Left kidney (tissue), 8 donors: ENCODE measurements at places on chromosomes 5 and 9. TPM values are rescaled to one million over a fixed set of nuclear protein-coding genes. Genes with fewer than 3 reads are reported as not detected.
A peak's percentile ranks its signal among the peaks of the same experiment; 100 is the strongest.

GRCh38 chr5:158392753-158393152 lies 533.8 kb upstream of the CLINT1 start:
- no peak for DNase-seq

- no peak for DNase-seq
Measured at GRCh38 chr5:172776235-172776594, 5.2 kb upstream of the DUSP1 start.

The CER1 gene
- 3.3 TPM for polyA plus RNA-seq

The SLC1A1 gene
- 20.7 TPM for polyA plus RNA-seq

The KCNMB1 gene
- polyA plus RNA-seq: 1.1 TPM

The INIP gene
- 35.7 TPM for polyA plus RNA-seq

- DNase-seq: no peak
Measured at GRCh38 chr5:144015961-144016360, 154.5 kb downstream of the YIPF5 start.

DNA sequence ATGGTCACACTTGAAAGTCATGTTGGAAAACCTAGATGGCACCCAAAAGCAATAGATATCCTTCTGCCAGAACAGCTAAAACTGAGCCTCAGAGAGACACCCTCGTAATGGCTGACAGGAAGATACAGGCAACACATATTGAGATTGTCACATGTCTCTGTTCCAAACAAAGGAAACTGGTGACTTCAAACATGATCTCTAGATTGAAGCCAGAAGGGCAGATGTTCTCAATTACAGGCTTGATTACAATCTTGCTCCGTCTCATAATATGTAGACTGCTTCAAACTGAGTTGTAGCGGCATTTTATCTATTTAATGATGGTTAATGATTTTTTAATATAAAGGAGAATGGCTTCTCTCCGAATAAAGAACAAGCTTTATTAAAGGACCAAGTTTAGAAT lies 774.3 kb downstream of the KCTD16 start:
- DNase-seq: no peak

The TRAPPC13 gene
- polyA plus RNA-seq: 44.0 TPM

- no peak for DNase-seq
Measured at GRCh38 chr5:160092960-160093707, 26.1 kb downstream of the PWWP2A start.

GRCh38 chr9:131361202-131361833 lies 32.6 kb upstream of the PRRC2B start:
- peak; percentile 21 for DNase-seq

The GNAQ gene
- 66.5 TPM for polyA plus RNA-seq

DNA sequence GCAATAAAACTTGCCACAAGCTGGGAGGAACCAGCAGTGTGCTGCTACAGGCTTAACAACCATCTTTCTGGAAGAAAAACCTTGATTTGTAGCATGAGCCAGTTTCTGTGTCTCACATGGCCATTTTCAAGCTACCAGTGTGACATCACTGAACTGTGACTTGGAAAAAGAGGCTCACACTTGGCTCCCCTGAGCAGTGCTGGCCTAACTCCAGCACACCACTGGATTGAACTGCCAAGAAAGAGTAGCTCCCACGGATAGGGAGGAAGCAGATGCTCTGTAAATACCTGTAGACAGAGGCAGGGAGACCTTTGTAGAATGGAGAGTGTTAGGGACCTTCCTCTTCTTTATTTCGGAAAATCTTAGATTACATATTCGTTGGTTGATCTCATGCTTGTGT lies 197.9 kb downstream of the SH3GL2 start:
- no peak for DNase-seq

DNA sequence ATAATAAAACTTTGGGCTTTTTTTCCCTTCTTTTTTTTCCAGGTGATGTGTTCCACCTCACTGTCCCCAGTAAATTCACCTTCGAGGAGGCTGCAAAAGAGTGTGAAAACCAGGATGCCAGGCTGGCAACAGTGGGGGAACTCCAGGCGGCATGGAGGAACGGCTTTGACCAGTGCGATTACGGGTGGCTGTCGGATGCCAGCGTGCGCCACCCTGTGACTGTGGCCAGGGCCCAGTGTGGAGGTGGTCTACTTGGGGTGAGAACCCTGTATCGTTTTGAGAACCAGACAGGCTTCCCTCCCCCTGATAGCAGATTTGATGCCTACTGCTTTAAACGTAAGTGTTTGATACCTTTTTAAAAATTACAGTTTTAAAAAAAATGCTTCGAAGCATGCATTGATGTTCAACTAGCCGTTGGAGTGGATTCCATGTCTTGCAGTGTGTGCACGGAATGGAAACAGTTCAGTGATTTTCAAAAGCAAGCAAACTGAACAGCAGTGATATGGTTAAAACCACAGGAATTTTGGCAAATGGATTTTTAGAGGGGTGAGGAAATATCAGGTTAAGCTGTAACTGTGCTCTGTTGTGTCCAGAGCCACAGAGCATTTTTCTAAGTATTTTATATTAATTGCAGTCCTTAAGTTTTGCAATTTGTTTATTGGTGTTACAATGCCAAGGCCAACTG lies 40.7 kb downstream of the VCAN start:
- DNase-seq: no peak

The TAF11L11 gene
- not detected for polyA plus RNA-seq

DNA sequence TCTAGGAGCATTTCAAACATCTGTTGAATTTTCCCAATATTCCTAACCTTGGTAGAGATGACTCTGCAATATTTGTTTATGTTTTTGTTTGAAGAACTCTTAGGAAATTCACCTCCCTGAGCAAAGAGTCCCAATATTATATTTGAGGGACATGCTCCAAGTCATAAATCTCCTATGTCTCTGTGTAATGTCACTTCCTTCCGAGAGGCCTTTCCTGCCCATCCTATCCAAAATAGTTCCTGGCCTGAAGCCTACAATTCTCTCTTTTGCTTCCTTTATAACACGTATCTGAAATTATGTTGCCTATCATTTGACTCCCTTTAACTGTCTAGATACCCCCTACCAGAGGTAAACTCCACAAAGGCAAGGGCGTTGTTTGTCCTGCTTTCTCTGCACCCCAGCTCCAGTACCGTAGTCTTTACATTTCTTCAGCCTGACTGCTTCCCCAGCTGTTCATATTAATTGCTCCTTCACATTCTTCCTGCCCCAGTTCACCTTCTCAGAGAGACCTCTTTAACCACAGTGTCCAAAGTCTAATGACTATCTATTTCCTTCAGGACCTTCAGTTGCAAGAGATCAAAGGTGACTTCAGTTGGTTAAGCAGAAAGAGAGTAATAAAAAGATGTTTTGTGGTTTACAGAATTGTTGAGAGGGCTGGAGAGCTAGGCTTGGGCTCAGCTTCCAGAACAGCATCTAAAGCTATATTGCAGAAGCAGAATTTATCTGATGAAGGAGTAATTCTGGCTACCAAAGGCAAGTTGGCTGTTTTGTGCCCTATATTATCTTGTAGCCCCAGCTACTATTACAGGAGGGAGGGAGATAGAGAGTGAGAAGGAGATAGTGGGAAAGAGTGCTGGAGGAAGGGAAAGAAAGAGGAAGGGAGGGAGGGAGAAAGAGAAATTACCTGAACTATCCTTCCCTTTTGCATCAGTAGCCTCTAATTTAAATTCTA lies 109.3 kb upstream of the TMEM161B start:
- no peak for DNase-seq

DNA sequence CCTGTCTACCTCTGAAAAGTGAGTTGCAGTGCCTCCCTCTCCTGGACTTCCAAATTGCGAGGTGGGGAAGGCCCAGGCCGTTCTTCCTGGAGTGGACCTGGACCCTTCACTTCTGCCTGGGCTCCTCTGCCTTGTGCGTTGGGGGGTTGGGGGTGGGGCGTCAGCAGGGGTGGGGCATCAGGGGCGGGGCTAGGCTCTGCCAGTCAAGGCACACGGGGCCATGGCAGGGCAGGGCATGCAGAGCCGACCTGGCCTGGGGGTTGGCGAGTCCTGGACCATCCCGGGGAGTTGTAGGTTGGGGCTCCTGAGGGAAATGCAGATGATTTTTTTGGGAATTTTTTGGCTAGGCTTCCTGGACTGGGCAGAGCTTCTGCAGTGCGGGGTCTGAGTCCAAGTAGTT lies 87.1 kb downstream of the EHMT1 start:
- DNase-seq: no peak

- DNase-seq: no peak
Measured at GRCh38 chr9:112005939-112006338, 109.3 kb downstream of the UGCG start.

GRCh38 chr5:148632255-148633066 lies 21.9 kb downstream of the HTR4 start:
- DNase-seq: no peak

- DNase-seq: no peak
Measured at GRCh38 chr5:32572778-32573480, 12.4 kb upstream of the SUB1 start.

DNA sequence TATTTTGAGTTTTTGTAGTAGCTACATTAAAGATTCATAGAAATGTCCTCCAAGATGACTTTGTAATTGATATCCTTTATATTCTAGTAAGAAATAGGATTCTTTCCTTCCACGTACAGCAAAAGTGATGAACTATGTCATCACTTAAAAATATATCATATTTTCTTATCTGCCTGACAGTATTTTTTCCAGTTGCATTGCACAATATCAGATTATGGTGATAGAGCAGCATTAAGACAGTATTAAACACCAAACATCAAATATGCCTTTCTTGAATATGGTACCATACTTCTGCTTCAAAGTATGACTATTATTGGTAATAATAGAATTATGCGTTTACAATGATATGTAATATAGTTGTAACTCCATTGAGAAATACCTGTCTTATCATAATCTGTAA lies 919.8 kb upstream of the EDIL3 start:
- DNase-seq: no peak

The C9orf152 gene
- polyA plus RNA-seq: 0.45 TPM

The PROB1 gene
- polyA plus RNA-seq: 2.4 TPM

GRCh38 chr5:159826351-159827214 lies 89.7 kb upstream of the ADRA1B start:
- no peak for DNase-seq

DNA sequence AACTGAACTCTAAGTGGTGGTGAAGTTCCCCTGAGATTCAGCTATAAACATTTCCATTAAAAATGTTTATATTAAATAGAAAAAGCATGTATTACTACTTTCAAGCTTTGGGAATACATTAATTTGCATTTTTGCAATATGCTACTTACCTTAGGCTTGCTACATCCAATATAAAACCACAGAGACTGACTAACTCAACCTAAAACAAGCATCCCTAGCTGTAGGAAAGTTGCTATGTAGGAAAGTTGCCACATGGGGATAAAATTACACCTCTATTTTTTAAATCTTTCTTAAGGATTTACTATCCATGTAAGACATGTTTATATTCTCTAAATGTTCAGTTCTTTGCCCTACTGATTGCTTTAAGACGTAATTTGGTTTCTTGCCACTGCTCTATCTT lies 12.8 kb downstream of the SCAMP1 start:
- DNase-seq: no peak

The ORM2 gene
- not detected for polyA plus RNA-seq

The PCDHGB5 gene
- 10.9 TPM for polyA plus RNA-seq

The SPATA31E1 gene
- not detected for polyA plus RNA-seq

DNA sequence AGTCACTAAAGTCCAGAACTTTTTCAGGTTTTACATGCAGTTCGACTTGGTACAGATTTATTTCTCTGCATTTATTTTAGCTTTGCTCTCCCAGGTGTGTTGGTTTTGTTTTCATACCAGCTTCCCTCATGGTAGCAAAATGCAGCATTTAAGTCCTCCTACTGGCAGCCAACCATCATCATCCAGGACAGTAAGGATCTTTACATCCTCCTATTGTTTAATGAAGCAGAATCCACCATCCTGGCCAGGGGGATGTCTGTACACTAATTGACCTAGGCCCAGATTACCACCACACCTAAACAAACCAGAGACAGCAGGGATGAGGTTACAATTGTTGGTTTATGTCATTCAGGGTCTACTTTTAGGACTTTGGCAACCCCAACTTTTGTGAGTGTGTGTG lies 22.3 kb downstream of the CAMK4 start:
- DNase-seq: no peak
